ENCODE measurements at places on chromosomes 11 and 22. TPM values are rescaled to one million over a fixed set of nuclear protein-coding genes. Genes with fewer than 3 reads are reported as not detected.

TMPRSS5 gene
- 0.60 TPM for total RNA-seq

CD3E gene
- 0.52 TPM for total RNA-seq

OR51B5 gene
- 2.0 TPM for total RNA-seq

IGLL1 gene
- total RNA-seq = not detected

MS4A12 gene
- not detected for total RNA-seq

CRYBB3 gene
- not detected for total RNA-seq

ABCC8 gene
- 0.92 TPM for total RNA-seq

OLFML1 gene
- 43.6 TPM for total RNA-seq

APOA4 gene
- total RNA-seq = not detected

PHOX2A gene
- total RNA-seq = not detected

PIWIL4 gene
- total RNA-seq = 3.7 TPM

PDE3B gene
- 0.92 TPM for total RNA-seq

OR4D5 gene
- not detected for total RNA-seq

DGCR2 gene
- 59.1 TPM for total RNA-seq

CCDC90B gene
- 35.9 TPM for total RNA-seq

VPREB3 gene
- total RNA-seq = not detected

TRIM51 gene
- not detected for total RNA-seq

NECTIN1 gene
- total RNA-seq = 2.4 TPM

RBX1 gene
- total RNA-seq = 38.7 TPM

Measured in ovary (tissue), 10 donors.